A673 (cell line): ENCODE measurements at places on chromosomes 11 and 22. TPM values are rescaled to one million over a fixed set of nuclear protein-coding genes. Genes with fewer than 3 reads are reported as not detected.

TSKU gene
- 25.3 and 29.0 TPM in 2 replicates for total RNA-seq

NCAPD3 gene
- total RNA-seq = 120 and 127 TPM in 2 replicates

DEPDC5 gene
- 39.3 and 41.1 TPM in 2 replicates for total RNA-seq

TSSC4 gene
- total RNA-seq = 41.3 and 46.8 TPM in 2 replicates

CCDC87 gene
- 0.90 and 1.1 TPM in 2 replicates for total RNA-seq

MMP13 gene
- total RNA-seq = not detected in 2 replicates

CATSPERZ gene
- total RNA-seq = 1.4 TPM in 1 of 2 replicates, not detected in the other

KIF18A gene
- total RNA-seq = 103 and 117 TPM in 2 replicates

ZP1 gene
- not detected in 2 replicates for total RNA-seq

NPAS4 gene
- not detected in 2 replicates for total RNA-seq

FUT4 gene
- total RNA-seq = 6.8 and 7.7 TPM in 2 replicates

SHISA8 gene
- 1.4 and 1.8 TPM in 2 replicates for total RNA-seq

GGT5 gene
- not detected in 2 replicates for total RNA-seq

KCTD17 gene
- total RNA-seq = 38.8 and 39.1 TPM in 2 replicates

TTC28 gene
- total RNA-seq = 48.7 and 55.8 TPM in 2 replicates

USP2 gene
- 4.8 and 6.2 TPM in 2 replicates for total RNA-seq

NXPE1 gene
- not detected in 2 replicates for total RNA-seq

MS4A5 gene
- not detected in 2 replicates for total RNA-seq
